ENCODE measurements at places on chromosomes 4 and X.

DNA sequence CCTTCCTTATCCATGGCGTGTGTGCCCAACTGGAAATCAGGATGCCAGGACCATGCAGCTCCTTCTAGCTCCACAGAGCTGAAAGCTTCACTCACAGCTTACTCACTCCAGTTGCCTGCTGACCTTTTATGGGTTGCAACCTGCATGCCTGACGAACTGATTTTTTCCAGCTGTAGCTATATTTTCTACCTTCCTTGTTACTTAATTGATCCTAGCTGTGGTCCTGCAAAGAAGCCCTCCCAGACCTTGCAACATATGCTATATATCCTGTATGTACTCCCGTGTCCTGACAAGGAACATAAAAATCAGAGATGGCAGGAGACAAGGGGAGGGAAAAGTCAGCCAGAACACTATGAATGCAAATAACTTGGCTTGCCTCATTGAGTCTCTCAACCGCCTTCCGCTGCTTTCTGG lies 135.3 kb upstream of the LDB2 start:
- DNase-seq = no peak

GRCh38 chr4:105436414-105436813 lies 37.4 kb downstream of the PPA2 start:
- no peak for DNase-seq

DNA sequence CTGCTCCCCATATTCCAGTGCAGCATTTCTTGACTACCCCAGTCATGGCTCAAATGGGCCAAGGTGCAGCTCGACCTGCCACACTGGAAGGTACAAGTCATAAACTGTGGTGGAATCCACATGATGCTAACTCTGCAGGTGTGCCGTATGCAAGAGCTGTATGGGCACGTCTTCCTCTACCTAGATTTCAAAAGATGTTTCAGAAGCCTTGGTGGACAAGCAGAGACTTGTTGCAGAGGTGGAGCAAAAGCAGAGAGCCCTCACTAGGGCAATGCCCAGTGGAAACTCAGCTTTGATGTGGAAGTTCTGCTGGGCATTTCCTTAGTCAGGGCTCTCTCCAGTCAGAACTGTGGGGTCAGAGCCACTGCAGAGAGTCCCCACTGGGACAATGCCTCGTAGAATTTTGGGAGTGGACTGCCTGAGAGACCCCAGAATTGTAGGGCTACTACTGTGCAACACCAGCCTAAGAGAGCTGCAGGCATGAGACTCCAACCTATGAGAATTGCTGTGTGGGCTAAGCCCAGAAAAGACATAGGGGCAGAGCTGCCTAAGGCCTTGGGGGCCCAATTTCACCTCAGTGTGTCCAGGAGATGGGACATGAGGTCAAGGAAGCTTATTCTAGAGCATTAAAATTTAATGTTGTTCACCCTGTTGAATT lies 65.7 kb downstream of the BEX3 start:
- DNase-seq = peak; percentile 41

DNA sequence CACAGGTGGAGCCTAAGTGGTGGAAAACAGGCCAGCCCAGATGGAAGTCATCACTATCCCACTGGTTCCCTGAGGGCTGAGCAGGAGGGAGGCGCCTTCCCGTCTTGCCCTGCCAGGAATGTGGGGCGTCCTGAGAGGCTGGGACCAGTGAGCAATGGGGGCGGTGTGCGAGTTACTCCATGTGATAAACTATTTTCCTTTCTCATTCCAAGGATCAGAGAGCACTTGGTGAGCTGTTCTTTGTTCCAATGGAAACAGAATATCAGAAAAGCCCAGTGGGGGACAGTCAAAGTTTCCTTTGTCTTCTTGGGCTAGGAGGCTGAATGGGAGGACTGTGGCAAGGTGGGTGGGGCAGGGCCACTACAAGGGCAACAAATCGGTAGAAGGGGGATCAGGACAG lies 86.2 kb downstream of the NHSL2 start:
- DNase-seq = no peak

- DNase-seq = no peak
Observed at GRCh38 chrX:25012793-25013631, 2.8 kb downstream of the ARX start.

- no peak for DNase-seq
Observed at GRCh38 chr4:3411676-3412075, 30.1 kb upstream of the HGFAC start.

GRCh38 chr4:123127218-123127617 lies 204.8 kb upstream of the NUDT6 start:
- DNase-seq = no peak

DNA sequence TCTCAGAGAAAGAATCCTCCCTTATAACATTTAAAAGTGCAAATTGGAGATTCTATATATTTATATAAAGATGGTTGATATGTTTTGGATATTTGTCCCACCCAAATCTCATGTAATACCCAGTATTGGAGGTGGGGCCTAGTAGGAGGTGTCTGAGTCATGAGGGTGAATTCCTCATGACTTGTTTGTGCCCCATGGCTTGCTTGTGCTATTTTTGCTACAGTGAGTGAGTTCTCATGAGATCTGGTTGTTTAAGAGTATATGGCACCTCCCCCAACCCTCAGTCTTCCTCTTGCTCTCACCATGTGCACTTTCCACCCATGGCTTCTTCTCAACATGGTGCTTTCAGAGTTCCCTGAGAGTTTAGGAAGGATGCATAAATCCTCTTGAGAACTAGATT lies 9.5 kb upstream of the ANKRD50 start:
- DNase-seq = no peak

DNA sequence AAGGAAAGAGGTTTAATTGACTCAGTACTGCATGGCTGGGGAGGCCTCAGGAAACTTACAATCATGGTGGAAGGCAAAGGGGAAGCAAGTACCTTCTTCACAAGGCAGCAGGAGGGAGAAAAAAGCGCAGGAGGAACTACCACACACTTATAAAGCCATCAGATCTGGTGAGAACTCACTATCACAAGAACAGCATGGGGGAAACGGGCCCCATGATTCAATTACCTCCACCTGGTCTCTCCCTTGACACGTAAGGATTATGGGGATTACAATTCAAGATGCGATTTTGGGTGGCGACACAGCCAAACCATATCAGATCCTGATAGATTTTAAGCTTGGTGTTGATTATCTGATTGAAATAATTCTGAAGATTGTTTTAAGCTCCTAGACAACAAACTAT lies 218.7 kb downstream of the CBR4 start:
- DNase-seq = no peak

DNA sequence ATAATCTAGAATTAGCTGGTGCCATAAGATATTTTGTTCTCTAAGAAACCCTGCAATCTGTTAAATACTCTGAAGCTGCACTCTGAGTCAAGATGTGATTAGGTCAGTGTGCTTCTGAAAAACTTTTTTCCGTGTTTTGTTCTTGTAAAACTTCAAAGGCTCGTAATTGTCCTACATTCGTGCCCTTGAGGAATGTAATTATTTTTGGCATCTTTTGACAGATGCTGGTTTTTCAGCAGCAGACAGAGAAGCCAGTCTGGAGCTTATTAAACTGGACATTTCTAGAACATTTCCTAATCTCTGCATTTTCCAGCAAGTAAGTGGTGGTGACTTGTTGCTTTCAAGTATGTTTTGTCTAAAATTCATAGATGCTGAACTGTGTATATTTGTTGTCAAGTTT lies 36.8 kb upstream of the TADA2B start:
- DNase-seq = no peak

DNA sequence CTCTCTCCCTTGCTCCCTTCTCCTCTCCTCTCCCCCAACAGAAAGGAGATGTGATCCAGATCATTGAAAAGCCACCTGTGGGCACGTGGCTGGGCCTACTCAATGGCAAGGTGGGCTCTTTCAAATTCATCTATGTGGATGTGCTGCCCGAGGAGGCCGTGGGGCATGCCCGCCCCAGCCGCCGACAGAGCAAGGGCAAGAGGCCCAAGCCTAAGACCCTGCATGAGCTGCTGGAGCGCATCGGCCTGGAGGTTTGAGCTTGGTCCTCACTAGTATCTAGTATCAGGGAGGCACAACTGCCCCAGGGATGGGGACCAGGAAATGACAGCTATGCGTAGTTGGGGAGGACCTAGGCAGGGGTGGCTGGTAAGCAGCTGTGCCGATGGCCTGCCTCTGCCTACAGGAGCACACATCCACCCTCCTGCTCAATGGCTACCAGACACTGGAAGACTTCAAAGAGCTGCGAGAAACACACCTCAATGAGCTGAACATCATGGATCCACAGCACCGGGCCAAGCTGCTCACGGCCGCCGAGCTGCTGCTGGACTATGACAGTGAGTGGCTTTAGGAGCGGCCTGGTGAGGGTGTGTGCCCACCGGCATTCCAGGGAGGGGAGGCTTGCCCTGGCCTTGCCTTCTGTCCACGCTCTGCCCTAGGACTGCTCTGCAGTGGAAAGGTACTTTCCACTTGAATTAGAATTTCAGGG lies 13.0 kb downstream of the SASH3 start:
- no peak for DNase-seq

- DNase-seq = no peak
Observed at GRCh38 chrX:130105244-130105643, 5.1 kb downstream of the ELF4 start.

- no peak for DNase-seq
Observed at GRCh38 chrX:101230636-101231035, 11.1 kb downstream of the DRP2 start.

GRCh38 chrX:16484338-16484737 lies 165.6 kb upstream of the S100G start:
- DNase-seq = peak; percentile 67

Measured in RWPE1 (cell line).